Breast epithelium (tissue), 4 donors: ENCODE measurements at places on chromosomes 5 and 9.

GRCh38 chr9:97276310-97276852 is 31.1 kb upstream of the CCDC180 start:
- no peak for DNase-seq

DNA sequence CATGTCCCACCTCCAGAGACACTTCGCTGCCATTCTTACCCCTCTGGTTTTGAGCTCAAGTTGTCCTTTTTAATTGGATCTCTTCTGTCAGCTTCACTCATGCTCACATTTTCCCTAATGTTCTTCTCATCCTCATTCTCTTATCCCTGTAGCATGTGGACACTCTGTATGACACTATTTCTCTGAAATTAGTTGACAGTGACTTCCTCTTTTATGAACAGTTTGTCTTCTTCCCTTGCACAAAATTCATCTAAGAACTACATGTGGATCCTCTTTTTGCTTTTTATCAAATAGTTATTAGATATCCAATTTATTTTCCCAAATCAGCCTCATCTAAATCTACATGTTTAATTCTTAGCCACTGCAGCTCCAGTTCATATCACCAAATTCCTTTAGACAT is 676.2 kb downstream of the MAT2B start:
- DNase-seq: no peak

GRCh38 chr9:79246170-79246569 is 325.6 kb upstream of the TLE4 start:
- no peak for DNase-seq

GRCh38 chr5:55062039-55062779 is 38.2 kb downstream of the GZMK start:
- no peak for DNase-seq

GRCh38 chr9:4581861-4582565 is 80.1 kb upstream of the PLPP6 start:
- no peak for DNase-seq

DNA sequence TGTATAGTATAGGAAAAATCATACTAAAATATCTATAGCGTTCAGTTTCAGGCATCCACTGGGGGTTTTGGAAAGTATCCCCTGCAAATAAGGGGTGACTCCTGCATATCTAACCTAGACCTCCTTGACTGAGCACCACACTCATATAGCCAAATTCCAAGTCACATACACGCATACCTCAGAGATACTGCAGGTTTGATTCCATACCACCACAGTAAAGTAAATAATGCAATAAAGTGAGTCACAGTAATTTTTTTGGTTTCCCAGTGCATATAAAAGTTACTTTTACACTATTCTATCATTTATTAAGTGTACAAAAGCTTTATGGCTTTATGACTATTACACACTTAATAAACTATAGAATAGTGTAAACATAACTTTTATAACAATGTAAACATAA is 151.3 kb downstream of the CCDC192 start:
- no peak for DNase-seq

GRCh38 chr5:39160576-39161213 is 58.7 kb downstream of the FYB1 start:
- no peak for DNase-seq

- DNase-seq: no peak
Measured at GRCh38 chr9:124013309-124014210, 2.0 kb downstream of the LHX2 start.

DNA sequence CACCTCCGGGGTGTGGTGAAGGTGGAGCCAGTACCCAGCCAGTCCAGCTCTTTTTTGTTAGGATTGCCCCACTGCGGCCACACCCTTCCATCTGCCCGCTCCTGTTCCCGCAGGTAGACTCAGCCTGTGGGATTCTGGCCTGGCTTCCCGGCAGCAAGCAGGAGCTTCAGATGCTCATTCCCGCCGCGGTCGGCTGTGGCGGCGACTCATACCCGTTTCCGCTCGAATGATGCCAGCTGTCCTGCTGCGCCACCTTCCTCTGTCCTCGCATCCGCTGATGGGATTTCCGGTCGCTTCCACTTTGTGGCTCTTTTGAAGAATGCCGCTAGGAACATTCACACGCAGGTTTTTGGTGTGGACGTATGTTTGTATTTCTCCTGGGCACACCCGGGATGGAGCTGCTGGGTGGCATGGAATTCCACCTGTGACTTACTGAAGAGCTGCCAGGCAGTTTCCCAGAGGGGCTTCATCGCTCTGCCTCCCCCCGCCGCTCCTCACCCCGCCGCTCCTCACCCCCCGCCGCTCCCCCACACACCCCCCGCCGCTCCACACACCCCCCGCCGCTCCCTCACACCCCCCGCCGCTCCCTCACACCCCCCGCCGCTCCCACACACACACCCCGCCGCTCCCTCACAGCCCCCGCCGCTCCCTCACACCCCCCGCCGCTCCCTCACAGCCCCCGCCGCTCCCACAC is 60.3 kb downstream of the TENT4A start:
- no peak for DNase-seq

GRCh38 chr5:10630126-10630525 is 66.3 kb downstream of the ANKRD33B start:
- no peak for DNase-seq

DNA sequence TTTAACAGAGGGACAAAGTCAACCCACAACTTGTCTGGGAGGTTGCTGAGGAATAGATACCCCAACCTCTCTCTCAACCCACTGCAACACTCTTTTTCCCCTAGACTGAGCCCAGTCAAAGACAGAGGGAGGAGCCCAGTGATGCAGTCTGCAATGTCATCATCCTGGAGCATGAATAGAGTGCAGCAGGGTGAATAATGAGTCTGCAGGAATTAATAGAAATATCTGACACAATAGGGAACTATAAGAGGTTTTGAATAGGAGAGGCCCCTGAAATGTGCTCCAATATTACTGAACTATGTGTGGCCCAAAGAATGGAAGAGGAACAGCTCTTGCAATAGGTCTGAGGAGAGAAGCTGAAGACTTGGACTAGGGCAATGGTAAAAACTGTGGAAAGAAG is 59.1 kb downstream of the PDCD1LG2 start:
- no peak for DNase-seq

DNA sequence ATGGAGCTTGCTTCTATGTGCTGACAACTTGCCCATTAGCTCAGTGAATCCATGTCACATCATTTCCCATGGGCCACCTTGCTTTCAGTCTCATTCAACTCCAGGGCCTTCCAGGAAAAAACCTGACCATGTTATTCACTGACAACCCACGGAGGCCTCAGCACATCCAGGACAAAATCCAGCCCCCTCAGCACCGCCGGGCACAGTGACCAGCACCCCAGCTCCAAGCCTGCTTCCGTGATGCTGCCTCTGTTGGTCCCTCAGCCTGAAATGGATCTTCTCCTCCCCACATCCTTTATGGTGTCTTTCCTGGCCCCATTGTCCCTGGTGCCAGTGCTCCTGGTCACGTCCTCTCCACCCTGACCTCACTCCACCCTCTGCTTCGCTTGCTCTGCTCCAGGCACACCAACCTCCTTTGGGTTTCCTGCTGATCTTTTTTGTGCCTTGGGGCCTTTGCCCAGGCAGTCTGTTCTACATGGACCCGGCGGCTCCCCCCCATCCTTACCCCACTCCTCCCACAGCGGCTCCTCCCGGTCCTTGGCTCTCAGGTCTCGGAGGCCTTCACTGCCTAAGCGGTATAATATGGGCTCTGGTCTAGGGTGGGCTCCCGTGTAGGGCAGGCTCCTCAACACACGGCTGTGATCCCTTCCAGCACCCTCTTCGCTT is 25.0 kb downstream of the ANKS6 start:
- no peak for DNase-seq

- DNase-seq: no peak
Measured at GRCh38 chr9:122248448-122248865, 16.2 kb downstream of the RBM18 start.

- DNase-seq: no peak
Measured at GRCh38 chr5:154197801-154198491, 7.4 kb downstream of the GALNT10 start.

DNA sequence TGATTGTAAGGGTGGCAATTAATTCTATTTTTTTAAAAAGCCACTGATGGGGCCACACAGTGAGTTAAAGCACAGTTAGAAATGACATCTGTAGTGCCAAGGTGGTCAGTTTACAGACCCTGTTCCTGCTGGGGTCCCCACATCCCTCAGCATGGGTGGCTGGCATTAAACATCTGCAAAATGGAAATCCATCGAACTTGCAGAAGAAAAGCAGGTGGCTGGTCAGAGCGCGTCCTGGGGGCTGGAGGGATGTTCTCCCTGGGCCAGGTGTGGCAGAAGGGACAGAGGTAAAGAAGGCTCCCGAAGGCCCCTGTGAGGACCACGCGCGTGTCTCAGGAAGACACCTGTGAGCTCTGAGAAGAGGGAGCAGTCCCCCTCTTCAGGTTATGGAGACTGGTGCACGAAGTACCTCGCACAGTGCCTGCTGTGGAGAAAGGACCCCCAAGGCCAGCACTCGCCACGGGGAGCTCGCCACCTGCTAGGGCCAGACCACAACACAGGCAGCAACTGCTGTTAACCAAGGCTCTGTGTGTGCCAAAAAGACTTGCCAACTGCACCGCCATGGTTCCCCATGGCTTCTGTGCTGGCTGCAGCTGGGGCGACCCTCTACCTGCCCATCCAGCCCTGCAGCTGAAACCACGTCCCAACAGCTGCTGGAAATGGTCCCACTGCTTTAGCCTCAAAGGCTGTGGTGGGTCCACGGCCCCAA is 65.2 kb downstream of the RASGEF1C start:
- DNase-seq: peak; percentile 6

DNA sequence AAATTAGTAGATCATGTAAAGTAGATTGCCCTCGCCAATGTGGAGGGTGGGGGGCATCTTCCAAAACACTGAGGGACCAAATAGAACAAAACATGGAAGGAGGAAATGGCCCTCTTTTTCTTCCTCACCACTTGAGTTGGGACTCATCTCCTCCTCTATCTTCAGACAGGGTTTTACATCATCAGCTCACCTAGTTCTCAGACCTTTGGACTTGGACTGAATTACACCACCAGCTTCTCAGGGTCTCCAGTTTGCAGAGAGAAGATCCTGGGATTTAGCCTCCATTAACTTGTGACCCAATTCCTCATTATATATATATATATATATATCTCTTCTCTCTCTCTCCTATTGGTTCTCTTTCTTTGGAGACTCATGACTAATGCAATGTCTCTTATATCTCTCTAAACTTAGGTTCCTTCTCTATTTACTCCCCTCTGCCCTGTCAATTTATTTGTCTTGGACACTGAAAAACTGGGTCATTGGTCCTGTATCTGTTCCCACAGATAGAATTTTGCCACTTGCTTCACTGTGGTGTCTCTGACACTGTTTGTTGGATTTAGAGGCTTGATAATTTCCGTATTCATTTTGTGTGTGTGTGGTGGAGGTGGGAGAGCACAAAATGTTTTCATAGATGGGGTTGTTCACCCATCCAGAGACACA is 54.3 kb upstream of the TXNDC8 start:
- no peak for DNase-seq
